ENCODE measurements at places on chromosomes 12 and 14.

GRCh38 chr12:14650789-14651188 is 45.6 kb downstream of the GUCY2C start:
- no peak for DNase-seq

- no peak for DNase-seq
These were observed 23.0 kb downstream of the KCNJ8 start for GRCh38 chr12:21751517-21751916.

DNA sequence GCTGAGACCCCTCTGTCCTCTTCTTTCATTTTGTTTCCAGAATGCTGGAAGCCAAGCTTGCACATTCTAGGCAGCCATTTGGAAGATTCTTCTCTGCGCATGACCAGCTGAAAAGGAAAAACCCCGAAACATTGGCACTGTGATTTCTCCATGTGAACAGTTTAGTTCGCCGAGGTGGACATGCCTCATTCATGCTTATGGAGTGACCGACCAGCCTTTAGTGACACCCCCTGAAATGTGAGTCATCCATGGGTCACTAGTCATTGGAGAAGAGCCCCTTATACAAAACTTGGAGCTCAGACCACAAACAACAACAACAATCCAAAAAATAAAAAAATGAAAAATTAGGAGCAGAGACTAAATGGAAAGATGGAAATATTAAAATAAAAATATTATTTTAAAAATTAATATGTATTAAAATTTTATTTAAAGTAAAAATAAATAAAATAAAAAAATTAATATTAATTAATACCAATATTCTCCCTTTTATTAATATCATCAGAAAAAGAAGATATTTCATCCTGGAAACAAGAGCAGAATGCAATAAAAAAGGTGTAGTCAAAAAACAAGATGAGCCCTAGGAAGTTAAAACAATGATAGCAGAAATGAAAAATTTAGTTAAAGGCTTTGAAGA is 9.5 kb upstream of the KRT7 start:
- DNase-seq: no peak

DNA sequence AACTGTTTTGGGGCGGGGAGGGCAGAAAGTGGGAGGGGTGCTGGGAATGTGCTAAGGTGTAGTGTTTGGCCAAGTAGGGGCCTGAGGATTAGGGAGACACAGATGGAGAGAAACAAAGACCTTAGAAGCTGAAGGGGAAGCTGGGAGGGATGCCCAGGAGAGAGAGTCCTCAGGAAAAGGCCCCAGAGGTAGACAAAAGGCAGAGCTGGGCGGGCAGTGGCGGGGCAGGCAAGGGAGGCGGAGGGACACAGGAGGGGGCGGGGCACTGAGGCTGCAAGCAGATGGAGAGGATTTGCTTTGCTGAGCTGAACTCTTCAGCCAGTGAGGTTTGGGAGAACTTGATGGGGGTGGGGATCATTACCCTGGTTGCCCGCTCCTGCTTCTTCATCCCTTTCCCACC is 2.8 kb downstream of the PTMS start:
- DNase-seq: no peak

DNA sequence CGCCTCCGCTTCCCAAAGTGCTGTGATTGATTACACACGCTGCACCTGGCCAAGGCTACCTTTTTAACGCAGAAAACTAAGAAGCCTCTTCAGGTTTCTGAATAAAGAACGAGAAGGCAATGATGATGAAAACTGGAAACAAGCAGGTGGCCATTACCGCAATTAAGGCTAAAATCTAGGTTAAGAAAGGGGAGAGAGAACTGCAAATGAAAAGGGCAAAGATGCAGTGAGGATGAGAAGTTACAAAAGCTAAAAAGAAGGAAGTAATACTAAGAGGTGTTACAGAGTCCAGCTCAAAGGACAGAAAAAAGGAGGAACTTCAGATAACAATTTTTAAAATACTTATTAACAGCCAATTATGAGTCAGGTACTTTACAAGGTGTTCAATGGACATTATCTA is 79.7 kb downstream of the DUSP16 start:
- no peak for DNase-seq

DNA sequence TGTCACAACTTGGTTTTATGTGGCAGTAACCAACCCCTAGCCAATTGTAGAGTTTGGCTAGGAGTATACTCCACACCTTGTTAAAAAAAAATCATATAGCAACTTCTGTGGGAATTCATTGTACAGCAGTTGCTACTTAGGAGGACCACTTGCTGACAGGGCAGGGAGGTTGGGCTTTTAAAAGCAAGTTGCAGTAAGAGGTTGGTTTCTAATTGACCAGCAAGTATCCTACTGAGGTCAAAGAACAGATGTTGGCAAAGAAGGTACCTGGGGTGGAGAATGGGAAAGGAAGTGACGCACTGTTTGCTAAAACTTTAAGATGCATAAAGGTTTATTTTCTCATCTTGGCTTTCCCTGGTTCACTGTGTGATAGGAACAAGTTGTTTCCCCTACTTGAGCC is 104.6 kb downstream of the TBX3 start:
- DNase-seq: no peak

DNA sequence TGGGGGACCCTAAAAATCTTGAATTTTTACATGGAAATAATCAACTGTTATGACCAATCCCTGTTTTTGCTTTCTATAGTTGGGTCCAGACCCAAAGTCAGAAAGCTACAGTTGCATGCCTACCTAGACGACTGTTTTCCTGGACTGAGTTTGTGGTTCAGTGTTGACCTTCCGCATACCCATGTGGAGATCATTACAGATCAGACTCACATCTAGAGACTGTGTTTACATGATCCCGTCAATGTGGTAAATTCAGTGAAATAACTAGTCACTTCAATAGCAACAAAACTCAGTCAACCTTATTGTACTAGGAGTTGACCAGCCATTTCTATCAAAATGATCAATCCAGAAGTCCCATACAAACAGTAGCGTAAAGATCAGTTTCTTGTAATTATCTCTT is 257.6 kb downstream of the EGLN3 start:
- DNase-seq: no peak

- no peak for DNase-seq
These were observed 12.9 kb downstream of the BTBD7 start for GRCh38 chr14:93319958-93320357.

DNA sequence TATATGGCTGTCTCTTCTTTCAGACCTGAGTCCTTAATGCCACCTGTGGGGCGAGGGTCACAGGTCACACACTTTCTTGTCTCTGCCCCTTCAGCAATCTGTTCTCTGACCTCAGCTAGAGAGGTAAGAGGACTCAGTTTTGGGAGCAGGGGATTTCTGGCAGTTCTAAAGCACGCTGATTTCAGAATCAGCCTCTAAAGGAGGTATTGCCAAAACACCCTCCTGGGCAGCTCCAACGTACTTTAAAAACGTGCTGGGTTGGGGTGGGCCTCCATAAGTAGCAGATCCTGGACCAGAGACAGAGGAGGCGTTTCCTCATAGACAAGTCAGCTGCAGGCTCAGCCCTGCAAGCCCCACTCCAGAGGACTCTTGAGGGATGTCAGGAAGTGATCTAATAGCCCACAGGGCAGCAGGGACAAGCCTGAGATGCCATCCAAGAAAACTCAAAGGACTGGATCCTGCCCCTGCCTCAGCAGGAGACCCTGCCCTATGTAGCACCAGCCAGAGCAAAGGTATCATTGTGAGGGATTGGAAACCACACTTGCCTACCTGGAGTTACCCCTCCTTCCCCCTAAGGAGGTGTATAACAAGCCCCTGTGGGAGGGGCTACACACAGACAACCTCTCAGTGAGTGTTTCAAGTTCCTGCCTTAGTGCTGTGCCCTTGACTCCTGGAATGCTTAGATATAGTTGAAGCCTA is 8.5 kb downstream of the CTDSP2 start:
- DNase-seq: peak; percentile 42

GRCh38 chr12:126747530-126748149 is 1519.3 kb upstream of the TMEM132C start:
- DNase-seq: peak; percentile 55

- peak; percentile 54 for DNase-seq
These were observed at the start of gene ZNF219 for GRCh38 chr14:21098076-21098891. Gene ZNF219 (minus strand): TSS chr14:21098655. CDS start chr14:21093591, 5,064 bp downstream.

Measured in CD4-positive, alpha-beta T cell treated with Interleukin-17A for 4 hours (primary cell).